ENCODE measurements at places on chromosomes 3 and 15. TPM values are rescaled to one million over a fixed set of nuclear protein-coding genes. Genes with fewer than 3 reads are reported as not detected.
A peak's percentile ranks its signal among the peaks of the same experiment; 100 is the strongest.

GTF2E1 gene
- 6.0 TPM for polyA plus RNA-seq

GRCh38 chr3:94716326-94717018 is 653.6 kb downstream of the NSUN3 start:
- DNase-seq, result no peak

DNA sequence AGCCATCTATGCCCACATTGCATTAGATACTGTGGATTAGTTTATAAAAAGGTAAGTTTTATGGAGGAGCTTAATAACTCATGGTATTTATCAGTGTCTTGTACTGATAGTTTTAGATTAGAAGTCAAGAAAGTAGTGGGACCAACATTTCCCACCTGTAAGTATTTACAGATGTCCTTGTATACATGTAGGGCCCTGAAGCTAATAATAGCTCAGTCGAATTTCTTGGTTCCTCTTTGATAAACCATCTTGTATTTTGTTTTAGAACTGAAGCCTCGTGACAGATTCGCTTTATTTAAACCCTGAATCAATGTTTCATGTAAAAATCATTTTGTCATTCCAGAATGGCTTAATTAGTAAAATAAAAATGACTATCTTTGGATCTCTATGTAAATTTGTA is 73.4 kb downstream of the CRYBG3 start:
- DNase-seq, result peak; percentile 7

DNA sequence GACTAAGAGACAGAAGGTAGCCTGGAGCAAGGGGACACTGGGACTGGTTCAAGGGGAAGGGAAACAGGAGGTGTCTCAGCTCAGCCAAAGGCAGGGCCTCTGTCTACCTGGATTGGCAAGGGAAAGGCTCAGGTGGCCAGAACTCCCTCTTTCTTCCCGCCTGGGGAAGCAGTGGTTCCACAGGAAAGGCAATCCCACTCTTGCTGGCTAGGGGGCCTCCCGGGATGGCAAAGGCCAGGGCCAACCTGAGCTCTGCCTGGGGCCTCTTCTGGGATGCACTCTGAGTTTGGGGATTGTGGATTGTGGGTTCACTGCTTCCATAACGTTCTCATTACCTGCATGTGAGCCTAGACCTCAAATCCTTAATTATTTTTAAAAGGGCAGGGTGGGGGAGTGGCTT is 13.0 kb upstream of the PARP6 start:
- DNase-seq, result no peak

GRCh38 chr3:185176750-185177359 is 24.0 kb upstream of the C3orf70 start:
- peak; percentile 47 for DNase-seq

DNA sequence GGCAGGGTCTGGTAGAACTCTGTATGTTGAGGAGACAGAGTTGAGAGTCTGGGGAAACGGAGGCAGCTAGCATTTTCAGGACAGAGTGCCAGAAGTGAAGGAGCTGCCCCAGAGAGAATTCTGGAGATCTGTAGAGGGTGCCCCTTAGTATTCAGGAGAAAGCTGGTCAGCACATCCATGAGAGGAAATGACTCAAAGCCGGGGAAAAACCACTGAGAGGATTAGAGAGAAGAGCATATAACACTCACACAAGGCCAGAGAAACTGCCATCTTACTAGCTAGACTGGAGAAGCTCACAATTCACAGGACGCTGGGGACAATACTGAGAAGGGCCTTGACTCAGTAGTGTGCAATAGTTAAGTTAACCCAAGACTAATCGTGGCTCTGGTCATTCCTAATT is 75.7 kb upstream of the DPPA4 start:
- no peak for DNase-seq

DNA sequence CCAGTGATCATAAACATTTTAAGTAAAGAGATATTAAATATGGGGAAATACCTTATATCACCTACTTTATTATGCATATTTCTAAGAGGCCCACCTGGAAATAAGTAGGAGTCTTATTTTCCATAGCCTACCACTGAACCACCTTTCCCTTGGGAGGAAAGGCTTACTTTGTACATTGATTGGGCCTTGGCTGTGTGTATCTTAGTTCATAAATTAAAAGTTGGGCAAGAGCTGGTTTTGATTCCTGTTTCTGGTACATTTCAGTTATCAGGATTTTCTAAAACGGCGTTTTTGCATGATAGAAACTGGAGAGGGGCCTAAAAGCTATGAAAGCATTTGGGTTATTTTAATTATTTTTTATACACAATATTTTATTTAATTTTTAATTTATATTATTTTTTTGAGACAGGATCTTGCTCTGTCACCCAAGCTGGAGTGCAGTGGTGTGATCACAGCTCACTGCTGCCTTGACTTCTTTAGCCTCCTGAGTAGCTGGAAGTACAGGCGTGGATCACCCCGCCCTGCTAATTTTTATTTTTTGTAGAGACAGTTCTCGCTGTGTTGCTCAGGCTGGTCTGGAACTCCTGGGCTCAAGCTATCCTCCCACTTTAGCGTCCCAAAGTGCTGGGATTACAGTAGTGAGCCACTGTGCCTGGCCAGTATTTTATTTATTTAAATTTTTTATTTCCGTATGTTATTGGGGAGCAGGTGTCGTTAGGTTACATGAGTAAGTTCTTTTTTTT is 2.6 kb downstream of the GMPS start:
- no peak for DNase-seq

DNA sequence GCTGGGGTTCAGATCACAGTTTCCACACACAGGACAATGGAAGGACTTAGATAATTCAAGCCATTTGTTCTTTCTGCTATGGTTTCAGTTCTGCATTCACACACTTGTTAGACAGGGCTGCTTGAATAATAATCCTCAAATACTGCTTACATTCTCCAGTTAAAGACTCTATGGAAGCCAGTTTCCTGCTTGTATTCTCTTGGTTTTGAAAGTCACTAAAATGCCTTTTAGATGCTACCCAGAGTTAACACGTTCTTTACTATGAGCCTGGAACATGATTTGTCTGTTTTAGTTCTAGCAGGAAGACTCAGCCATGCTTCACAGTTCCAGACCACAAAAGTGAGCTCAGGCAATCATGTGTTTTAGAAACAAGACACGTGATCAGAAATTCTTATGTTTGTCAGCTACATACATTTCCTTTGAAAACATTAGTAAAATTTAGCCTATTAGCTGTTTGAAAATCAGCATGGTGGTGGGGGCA is 152.4 kb downstream of the LEKR1 start:
- DNase-seq, result peak; percentile 87

- DNase-seq, result no peak
Measured at GRCh38 chr3:119639494-119640350, 20.7 kb downstream of the POPDC2 start.
